Endothelial cell of umbilical vein (primary cell): ENCODE measurements at places on chromosomes 3 and 15.

GRCh38 chr3:187012609-187013051, 82.3 kb downstream of the ST6GAL1 start:
- DNase-seq: peak; percentile 95

GRCh38 chr15:32130823-32131222, 100.5 kb downstream of the CHRNA7 start:
- no peak for DNase-seq

DNA sequence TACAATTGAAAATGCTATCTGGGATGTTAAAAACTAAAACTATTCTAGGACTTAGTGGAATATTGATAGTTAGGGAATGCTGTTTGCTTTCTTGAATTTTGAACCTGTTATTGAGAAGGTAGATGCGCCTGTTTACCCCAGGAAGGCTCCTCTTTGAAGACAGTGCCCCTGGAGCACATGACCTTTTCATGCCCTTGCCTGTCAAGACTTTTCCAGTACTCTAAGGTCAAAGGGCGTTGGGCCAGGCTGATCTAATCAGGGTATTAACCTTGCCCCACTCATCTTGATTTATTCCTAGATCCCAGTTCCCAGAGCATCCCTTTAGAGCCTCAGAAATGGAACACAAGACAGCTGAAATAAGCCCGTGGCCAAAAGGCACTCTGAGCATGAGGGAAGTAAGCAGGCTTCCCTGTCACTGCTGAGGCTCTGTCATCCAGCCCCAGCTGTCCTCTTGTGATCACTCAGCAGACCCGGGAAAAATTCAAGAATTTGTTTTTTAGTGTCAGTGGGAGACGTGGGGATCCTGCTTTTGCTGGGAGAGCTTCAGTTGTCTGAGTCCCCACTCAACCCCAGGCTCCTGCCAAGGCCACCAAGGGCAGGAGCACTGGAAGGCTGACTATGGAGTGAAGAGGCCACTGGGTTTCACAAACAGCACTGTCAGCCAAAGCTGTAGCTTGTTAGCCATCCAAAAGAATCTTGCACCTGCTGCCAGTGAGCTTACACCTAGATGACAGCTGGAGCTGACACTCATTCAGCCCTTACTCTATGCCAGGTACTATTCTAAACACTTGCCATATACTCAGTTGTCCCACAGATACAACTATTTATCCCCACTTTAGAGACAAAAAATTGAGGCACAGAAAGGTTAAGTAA, 169.0 kb downstream of the PGPEP1L start:
- no peak for DNase-seq

- DNase-seq: peak; percentile 92
Measured at GRCh38 chr3:192851821-192852372, 65.8 kb downstream of the MB21D2 start.

GRCh38 chr3:10941972-10942371, 50.6 kb upstream of the SLC6A1 start:
- no peak for DNase-seq

- no peak for DNase-seq
Measured at GRCh38 chr3:156230278-156230900, 110.0 kb downstream of the KCNAB1 start.

DNA sequence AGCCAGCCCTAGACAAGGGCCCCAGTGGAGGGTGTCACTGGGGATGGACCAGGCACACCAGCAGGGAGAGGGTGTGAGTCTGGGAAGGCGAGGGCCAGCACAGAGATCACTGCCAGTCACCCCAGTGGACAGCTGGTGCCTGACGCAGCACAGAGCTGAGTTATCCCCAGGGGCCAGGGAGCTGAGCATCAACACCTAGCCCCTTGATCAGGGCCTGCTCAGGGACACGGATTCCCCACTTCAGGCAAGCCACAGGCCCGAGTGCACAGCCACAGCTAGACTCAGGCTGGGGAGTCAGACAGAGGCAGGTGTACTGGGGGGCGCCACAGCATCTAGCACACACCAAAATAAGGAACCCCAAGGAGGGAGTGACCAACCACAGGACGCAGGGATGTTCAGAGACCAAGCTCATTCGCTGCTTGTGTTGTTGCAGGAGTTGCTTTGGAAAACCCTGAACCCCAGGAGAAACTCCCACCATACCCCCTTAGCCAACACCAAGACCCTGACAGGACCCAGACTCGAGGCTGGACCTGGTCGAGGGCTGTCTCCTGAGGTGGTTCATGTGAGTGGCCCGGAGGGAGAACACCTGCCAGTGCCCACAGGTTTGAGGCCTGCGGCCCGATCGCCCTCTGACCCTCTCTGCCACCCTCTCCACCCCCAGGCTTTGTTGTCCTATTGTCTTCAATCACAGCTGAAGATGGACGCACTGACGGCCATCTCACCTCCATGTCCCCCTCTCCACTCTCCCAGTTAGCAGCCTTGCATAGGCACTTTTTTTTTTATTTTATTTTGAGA, 146.8 kb downstream of the TPRA1 start:
- DNase-seq: no peak

DNA sequence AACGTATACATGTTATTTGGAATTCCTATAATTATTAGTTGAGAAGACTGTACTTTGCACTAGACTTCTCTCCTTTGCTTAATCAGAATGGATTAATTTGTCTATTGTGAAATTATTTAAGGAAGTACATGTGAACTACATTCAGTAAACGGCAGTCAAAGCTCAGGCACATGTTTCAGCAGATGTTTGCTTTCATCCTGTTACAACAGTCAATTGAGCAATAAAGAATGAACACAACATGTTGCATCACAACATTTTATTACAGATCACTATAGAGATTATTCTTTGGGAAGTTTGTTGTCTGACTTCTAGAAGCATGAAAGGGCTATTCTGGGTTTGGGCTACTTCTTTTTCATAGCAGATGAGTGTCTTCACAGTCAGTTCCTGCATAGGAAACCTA, 39.2 kb downstream of the RAB27A start:
- no peak for DNase-seq

DNA sequence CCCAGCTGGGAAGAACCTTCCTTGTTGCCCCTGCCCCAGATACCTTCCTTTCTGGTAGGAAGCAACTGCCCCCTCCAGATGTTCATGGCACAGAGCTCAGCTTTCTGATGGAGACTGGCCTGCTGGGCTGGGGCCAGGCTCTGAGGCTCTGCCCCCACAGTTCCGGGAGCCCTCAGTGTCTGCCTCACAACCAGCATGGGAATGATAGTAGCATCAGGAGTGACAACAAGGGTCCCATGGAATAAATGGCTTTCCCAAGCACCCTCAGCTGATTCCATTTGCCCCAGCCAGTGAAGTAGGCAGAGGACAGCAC, 65.6 kb upstream of the IQSEC1 start:
- DNase-seq: no peak

GRCh38 chr3:114903213-114903612, 243.9 kb downstream of the ZBTB20 start:
- no peak for DNase-seq

DNA sequence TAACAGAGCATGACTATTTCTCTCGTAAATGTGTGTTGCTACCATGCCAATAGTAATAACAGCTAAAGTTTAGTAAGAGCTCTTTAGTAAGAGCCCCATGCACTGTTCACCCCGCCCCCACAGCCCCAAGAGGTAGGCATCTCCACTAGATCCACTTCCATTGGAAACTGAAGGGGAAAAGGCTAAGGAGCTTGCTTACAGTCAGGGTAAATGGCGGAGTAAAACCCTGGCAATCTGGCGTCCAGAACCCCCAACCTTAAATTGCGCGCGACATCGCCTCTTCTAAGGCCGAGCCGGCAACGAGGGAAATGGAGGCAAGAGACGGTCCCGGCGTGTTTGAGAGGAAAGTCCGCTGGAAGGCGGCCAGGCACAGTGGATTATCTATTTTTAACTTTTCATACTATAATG, 654 bp upstream of the C3orf38 start:
- no peak for DNase-seq

DNA sequence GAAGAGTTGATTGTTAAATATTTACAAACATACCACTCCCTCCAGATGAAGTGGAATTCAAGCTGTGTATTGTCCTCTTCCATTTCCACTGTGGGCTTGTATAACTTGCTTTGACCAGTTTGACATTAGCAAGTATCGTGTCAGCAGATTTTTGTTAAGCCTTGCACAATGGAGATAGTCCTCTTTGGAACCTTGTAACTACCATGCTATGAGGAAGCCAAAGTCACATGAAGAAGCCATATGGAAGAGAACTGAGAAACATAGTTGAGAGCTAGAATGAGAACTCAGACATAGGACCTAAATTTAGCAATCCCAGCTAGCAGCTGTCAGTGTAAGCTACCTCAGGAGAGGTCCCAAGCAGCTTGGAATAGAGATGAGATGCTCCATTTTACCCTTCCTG, 889.2 kb downstream of the PDCD6IP start:
- DNase-seq: no peak

- no peak for DNase-seq
Measured at GRCh38 chr3:45548681-45549075, 45.9 kb upstream of the LIMD1 start.

- DNase-seq: peak; percentile 28
Measured at GRCh38 chr15:30990446-30991254, 778 bp downstream of the MTMR10 start.

DNA sequence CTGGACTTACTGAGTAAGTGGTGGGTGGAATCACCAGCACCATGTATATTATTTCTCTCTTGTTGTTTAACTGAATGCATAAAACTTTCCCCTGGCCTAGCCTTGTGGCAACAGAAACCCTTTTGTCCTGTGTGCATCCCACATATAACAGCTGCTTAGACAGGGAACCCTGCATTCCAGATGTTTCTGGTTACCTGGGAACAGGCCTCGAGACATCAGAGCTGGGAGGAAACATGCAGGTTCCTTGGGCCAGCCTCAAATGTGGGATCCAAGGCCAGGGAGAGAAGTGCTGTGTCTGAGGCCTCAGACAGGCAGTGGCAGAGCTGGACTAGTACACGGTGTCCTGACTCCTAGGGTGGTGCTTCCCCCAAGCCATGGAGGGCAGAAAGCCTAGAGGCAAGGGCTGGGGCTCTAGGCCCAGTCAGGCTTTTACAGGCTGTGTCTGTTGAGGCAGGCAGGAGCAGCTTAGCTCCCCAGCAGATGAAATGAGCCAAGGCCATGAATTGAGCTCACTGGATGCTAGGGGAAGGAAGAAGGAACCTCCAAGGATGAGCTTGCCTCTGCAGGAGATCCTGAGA, 57.7 kb downstream of the ITGA11 start:
- no peak for DNase-seq
